HFFc6 (cell line): ENCODE measurements at places on chromosomes 11 and 22. TPM values are rescaled to one million over a fixed set of nuclear protein-coding genes. Genes with fewer than 3 reads are reported as not detected.

GRCh38 chr22:46532416-46532815 lies 5.0 kb downstream of the CELSR1 start:
- peaks cover 5% of the 10 kb centered on the region for H3K4me1 ChIP-seq
- H3K27me3 ChIP-seq: peaks cover 4% of the 10 kb centered on the region; the same call in 1 of the 2 replicates
- peaks cover 10% of the 10 kb centered on the region for H3K36me3 ChIP-seq

- peaks cover 78% of the 10 kb centered on the region for H3K36me3 ChIP-seq
- H3K4me3 ChIP-seq: peak overlapping the region; percentile 46
- H3K4me1 ChIP-seq: peaks cover 100% of the 10 kb centered on the region
These were observed 22.1 kb downstream of the CD44 start for GRCh38 chr11:35160902-35161597.

- H3K27me3 ChIP-seq: peaks cover 23% of the 10 kb centered on the region
- DNase-seq: no peak
- H3K4me1 ChIP-seq: no peaks in the 10 kb centered on the region
These were observed 22.9 kb downstream of the KCNQ1 start for GRCh38 chr11:2467695-2468055.

DNA sequence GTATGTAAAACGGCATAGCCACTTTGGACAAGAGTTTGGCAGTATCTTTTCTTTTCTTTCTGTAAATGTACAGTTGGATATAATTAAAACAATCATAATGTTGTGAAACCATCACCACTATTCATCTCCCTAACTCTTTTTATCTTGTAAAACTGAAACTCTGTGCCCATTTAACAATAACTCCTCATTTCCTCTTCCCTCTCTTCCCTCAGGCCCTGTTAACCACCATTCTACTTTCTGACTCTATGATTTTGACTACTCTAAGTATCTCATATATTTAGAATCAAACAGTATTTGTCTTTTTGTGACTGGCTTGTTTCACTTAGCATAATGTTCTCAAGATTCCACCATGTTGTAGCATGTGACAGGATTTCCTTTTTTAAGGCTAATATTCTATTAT lies 10.2 kb downstream of the SCUBE2 start:
- H3K27ac ChIP-seq: no peak overlapping the region
- H3K27me3 ChIP-seq: peaks cover 5% of the 10 kb centered on the region
- no peak for DNase-seq
- no peak overlapping the region for H3K4me3 ChIP-seq
- no peaks in the 10 kb centered on the region; the same call in 1 of the 2 replicates for H3K4me1 ChIP-seq

GRCh38 chr11:102573851-102574250 lies 43.3 kb upstream of the MMP7 start:
- no peak for DNase-seq
- no peak overlapping the region for H3K4me3 ChIP-seq
- peaks cover 5% of the 10 kb centered on the region for H3K27me3 ChIP-seq
- peaks cover 11% of the 10 kb centered on the region; the same call in 1 of the 2 replicates for H3K36me3 ChIP-seq
- no peaks in the 10 kb centered on the region for H3K4me1 ChIP-seq

DNA sequence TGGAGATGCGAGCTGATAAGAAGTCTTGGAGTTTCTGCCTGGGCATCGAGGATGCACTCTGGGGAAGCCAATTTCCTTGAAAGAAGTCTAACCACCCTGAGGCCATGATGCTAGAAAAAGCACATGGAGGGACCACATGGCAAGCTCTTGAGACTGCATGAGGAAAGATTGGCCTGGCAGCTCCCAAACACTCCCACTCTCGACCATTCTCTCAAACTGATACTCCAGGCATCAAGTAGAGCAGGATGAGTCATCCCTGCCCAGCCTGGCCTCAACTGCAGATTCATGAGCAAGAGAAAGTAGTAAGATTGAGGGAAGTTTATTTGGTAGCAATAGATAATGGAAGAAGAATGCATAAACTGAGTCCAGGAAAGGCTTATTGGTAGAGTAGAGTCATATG lies 194.3 kb downstream of the KIF18A start:
- H3K27me3 ChIP-seq: no peaks in the 10 kb centered on the region
- no peaks in the 10 kb centered on the region for H3K36me3 ChIP-seq
- DNase-seq: peak; percentile 47
- peaks cover 90% of the 10 kb centered on the region for H3K4me1 ChIP-seq

DNA sequence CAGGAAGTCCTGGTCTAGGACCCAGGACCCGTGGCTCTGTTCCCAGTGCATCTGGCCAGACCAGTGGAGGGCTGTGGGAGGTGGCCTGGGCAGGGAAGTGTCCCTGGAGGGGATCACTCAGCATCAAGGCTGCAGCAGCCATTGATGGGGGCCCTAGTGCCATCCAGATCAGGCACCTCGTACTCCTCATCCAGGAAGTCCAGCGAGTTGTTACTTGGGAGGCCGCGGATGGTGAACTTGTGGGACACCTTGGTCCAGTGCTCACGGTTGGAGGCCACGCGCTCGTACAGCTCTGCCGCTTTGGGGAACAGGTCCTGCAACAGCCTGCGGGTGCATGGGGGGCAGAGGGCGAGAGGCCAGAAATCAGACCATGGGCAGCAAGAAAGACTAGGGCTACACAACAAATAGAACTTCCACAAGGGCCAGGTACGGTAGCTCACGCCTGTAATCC lies 96.9 kb downstream of the PDE2A start:
- H3K27me3 ChIP-seq: peaks cover 15% of the 10 kb centered on the region
- DNase-seq: no peak
- peaks cover 23% of the 10 kb centered on the region for H3K4me1 ChIP-seq
- H3K27ac ChIP-seq: no peak overlapping the region
- no peak overlapping the region for H3K4me3 ChIP-seq

DNA sequence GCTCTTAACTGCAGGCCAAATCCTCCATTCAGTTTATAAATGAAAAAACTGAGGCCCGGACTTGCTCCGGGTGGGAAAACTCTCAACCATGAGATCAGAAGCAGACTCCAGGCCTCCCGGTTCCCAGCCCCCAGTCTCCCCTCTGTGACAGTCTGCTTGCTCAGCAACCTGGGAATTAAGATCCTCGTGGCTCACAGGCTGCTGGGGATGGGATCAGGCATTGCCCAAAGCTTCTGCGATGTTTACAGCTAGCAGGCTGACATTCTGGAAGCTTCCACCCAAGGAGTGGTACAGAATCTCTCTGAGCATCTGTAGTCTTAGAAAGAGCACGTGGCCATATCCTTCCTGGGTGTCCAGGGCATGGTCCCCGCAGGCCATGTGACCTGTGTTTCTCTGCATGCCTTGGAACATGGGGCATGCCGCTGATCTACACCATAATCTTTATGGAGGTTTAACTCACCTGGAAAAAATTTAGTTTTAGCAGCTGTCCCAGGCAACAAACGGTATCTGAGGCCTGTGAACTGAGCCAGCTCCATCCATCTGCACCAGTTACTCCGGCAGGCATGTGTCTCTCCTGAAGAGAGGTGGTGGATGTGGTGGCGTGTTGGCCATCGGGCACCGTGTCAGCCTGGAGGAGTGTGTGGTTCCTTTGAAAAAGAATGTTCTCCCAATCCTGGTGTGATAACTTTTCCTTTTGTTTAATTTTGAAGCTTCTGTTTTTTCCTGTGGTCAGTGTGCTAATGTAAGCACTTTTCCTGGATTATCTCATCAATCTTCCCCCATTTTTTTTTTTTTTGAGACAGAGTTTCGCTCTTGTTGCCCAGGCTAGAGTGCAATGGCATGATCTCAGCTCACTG lies 7.9 kb downstream of the FBLN1 start:
- no peaks in the 10 kb centered on the region; the same call in 1 of the 2 replicates for H3K27me3 ChIP-seq
- peaks cover 15% of the 10 kb centered on the region for H3K36me3 ChIP-seq
- H3K4me1 ChIP-seq: peaks cover 77% of the 10 kb centered on the region
- no peak for DNase-seq
- H3K27ac ChIP-seq: peak overlapping the region; percentile 90
- peak overlapping the region; percentile 42; the same call in 1 of the 2 replicates for H3K4me3 ChIP-seq

- H3K36me3 ChIP-seq: peaks cover 39% of the 10 kb centered on the region
- H3K4me3 ChIP-seq: peak overlapping the region; percentile 71
- no peaks in the 10 kb centered on the region for H3K27me3 ChIP-seq
- peak; percentile 72 for DNase-seq
- peaks cover 44% of the 10 kb centered on the region for H3K4me1 ChIP-seq
These were observed 1190.3 kb upstream of the RAG2 start for GRCh38 chr11:37788141-37788877.

- H3K27me3 ChIP-seq: no peaks in the 10 kb centered on the region; the same call in 1 of the 2 replicates
- no peak overlapping the region for H3K4me3 ChIP-seq
- H3K4me1 ChIP-seq: no peaks in the 10 kb centered on the region
- no peak overlapping the region for H3K27ac ChIP-seq
These were observed 2123.7 kb upstream of the RAG2 start for GRCh38 chr11:38721586-38722315.

DNA sequence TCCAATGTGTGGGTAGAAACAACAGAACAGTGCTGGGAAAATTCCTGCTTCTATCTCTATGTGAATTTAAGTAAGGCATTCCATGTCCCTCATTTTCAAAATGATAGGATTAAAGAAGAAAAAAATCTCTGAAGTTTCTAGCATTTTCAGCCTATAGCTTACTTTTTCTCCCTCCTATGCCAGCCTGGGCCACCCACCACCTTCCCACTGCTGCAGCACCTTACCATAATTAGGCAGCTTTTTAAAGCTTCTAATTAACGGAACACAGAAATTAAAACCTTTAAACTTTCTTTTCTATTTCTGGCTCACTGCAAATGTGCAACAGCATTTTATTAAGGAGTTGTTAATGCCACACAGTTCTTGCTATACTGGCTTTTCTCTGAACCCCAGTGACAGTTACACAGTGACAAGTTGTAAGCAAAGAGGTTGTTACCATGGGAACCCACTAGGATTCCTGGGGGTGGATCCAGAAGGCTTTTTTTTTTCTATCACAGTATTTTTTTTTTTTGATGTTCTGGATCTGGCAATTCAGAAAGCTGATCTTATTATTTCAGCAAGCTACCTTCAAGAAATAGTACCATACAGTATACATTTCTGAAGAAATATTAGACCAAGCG lies 20.2 kb downstream of the CELF1 start:
- H3K4me1 ChIP-seq: peaks cover 27% of the 10 kb centered on the region
- DNase-seq: peak; percentile 9
- peak overlapping the region; percentile 63 for H3K27ac ChIP-seq
- no peaks in the 10 kb centered on the region for H3K27me3 ChIP-seq
- H3K36me3 ChIP-seq: no peaks in the 10 kb centered on the region; the same call in 1 of the 2 replicates

- H3K27ac ChIP-seq: no peak overlapping the region
- H3K27me3 ChIP-seq: peaks cover 15% of the 10 kb centered on the region
- no peaks in the 10 kb centered on the region for H3K36me3 ChIP-seq
- no peak overlapping the region for H3K4me3 ChIP-seq
- peaks cover 24% of the 10 kb centered on the region for H3K4me1 ChIP-seq
These were observed 20.8 kb downstream of the KCNE3 start for GRCh38 chr11:74446532-74446938.

- no peaks in the 10 kb centered on the region for H3K36me3 ChIP-seq
- H3K27me3 ChIP-seq: no peaks in the 10 kb centered on the region
- no peak for DNase-seq
- no peaks in the 10 kb centered on the region; the same call in 1 of the 2 replicates for H3K4me1 ChIP-seq
- no peak overlapping the region for H3K4me3 ChIP-seq
These were observed 317.4 kb downstream of the C11orf87 start for GRCh38 chr11:109739379-109739778.

- H3K4me1 ChIP-seq: peaks cover 58% of the 10 kb centered on the region
- peak; percentile 93 for DNase-seq
These were observed 7.8 kb upstream of the P4HA3 start for GRCh38 chr11:74319139-74319816.

DNA sequence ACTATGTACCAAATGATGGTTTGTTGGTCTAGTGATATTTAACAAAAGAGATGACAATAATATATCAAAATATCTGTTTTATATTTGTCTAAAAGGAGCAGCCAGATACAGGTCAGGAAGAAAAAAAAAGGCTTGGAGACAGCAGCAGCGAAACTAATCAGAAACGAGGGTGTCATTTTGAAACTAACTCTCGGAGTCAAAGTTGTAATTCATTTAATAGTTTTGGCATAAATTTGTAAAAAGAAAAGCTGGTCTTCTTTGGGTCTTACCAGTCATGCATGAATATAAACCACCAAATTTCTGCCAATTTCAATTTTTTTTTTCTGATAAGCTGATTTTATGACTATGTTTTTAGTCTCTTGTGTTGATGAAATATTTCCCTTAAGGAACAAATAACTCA lies 25.5 kb downstream of the NPAT start:
- H3K36me3 ChIP-seq: no peaks in the 10 kb centered on the region
- DNase-seq: no peak
- H3K27ac ChIP-seq: no peak overlapping the region
- no peaks in the 10 kb centered on the region for H3K27me3 ChIP-seq

DNA sequence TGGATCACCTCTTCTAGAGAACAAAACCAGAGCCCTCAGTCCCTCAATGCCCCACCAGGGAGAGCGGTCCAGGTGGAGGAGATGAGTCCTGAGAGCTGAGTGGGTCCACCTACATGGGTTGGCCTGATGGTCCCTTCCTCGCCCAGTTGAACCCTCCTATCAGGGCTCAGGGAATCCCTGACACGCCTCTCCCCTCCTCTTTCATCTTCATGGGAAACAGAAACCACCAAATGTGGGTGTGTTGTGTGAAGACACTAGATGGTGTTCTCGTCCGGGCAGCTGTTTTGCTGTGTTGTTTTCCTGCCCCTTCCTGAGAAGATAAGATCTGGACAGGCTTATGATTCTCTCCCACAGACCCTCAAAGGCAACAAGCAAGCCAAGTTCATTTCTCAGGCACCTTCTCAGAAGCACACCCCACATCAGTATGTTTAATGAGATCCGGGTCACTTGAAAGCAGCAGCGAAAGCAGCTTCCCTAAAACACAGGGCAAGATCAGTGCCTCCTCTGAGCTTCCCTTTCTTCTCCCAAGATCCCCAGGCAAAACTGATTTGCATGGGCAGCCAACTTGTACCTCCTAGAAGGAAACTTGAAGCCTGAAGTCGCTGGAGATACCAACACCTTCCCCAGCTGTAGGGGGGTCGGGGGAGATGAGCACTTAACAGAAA lies 35.3 kb upstream of the POU2AF1 start:
- no peak overlapping the region for H3K27ac ChIP-seq
- no peaks in the 10 kb centered on the region for H3K4me1 ChIP-seq
- no peaks in the 10 kb centered on the region for H3K36me3 ChIP-seq

GRCh38 chr22:27637604-27638003 lies 164.0 kb downstream of the MN1 start:
- peak; percentile 43 for DNase-seq
- H3K27ac ChIP-seq: no peak overlapping the region
- no peaks in the 10 kb centered on the region for H3K36me3 ChIP-seq
- H3K4me1 ChIP-seq: no peaks in the 10 kb centered on the region
- H3K27me3 ChIP-seq: peaks cover 10% of the 10 kb centered on the region

- peak overlapping the region; percentile 99 for H3K27ac ChIP-seq
- no peaks in the 10 kb centered on the region for H3K36me3 ChIP-seq
- peaks cover 92% of the 10 kb centered on the region for H3K4me1 ChIP-seq
- H3K4me3 ChIP-seq: peak overlapping the region; percentile 89
- H3K27me3 ChIP-seq: no peaks in the 10 kb centered on the region
These were observed 65.9 kb downstream of the PRR5L start for GRCh38 chr11:36361901-36362391.

The EIF3L gene
- total RNA-seq: 316 to 351 TPM (median 343 TPM) in 3 replicates

The OR8D1 gene
- not detected in 3 replicates for total RNA-seq

The GLYATL2 gene
- 0.33 to 0.46 TPM in 2 of 3 replicates, not detected in the other for total RNA-seq

The MIAT gene
- total RNA-seq: 0.51 to 0.84 TPM (median 0.55 TPM) in 3 replicates

The SLC22A12 gene
- total RNA-seq: not detected in 3 replicates

The CTSW gene
- 0.24 to 0.28 TPM in 2 of 3 replicates, not detected in the other for total RNA-seq

The AAMDC gene
- 42.7 and 44.4 TPM in 2 replicates for total RNA-seq

The CCND1 gene
- total RNA-seq: 1,384 to 1,983 TPM (median 1,862 TPM) in 3 replicates

The LSP1 gene
- total RNA-seq: 0.24 TPM in 1 of 3 replicates, not detected in the others
